ENCODE measurements at places on chromosomes 5 and 9.

DNA sequence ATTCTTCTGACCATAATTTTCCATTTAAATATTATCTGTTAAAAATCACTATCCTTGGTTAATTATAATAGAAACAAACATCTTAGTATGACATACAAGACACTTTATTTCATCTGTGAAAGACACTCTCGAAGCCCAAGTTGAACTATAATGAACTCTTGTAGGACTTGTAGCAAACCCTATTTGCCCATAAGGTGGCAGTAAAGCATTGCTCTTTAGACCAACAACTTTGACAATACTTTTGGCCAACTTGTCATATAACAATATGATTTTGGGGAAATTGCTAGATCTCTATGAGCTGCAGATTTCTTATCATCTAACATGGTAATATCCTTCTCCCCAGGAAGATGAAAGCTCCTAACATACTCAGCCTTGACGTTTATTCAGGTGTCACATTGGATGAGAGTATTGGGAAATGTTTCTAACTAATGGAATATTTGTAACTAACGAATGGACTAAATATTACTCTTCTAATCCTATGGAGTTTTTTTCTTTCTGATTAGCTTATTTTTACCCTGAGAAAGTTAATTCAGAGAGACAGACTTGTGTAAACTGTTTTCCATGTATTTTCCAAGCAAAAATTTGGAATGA lies 11.0 kb downstream of the SPINK14 start:
- peaks cover 4% of the 10 kb centered on the region for H3K27me3 ChIP-seq
- H3K4me1 ChIP-seq = no peaks in the 10 kb centered on the region
- DNase-seq = peak; percentile 70
- no peak overlapping the region for H3K4me3 ChIP-seq

GRCh38 chr9:27428551-27428950 lies 95.5 kb upstream of the IFNK start:
- no peak for DNase-seq
- 0 out of 2 replicates have a peak, but pooled peaks cover 6% of the 10 kb centered on the region for H3K27me3 ChIP-seq
- H3K4me3 ChIP-seq = no peak overlapping the region
- H3K36me3 ChIP-seq = no peaks in the 10 kb centered on the region
- H3K4me1 ChIP-seq = 0 out of 2 replicates have a peak, but pooled peaks cover 5% of the 10 kb centered on the region
- H3K27ac ChIP-seq = no peak overlapping the region

- no peaks in the 10 kb centered on the region for H3K27me3 ChIP-seq
- peaks cover 46% of the 10 kb centered on the region for H3K4me1 ChIP-seq
- no peaks in the 10 kb centered on the region for H3K36me3 ChIP-seq
- 0 out of 2 replicates have a peak overlapping the region, but pooled peaks have one; percentile 8 for H3K4me3 ChIP-seq
These were observed 87.8 kb downstream of the RAI14 start for GRCh38 chr5:34743878-34744277.

DNA sequence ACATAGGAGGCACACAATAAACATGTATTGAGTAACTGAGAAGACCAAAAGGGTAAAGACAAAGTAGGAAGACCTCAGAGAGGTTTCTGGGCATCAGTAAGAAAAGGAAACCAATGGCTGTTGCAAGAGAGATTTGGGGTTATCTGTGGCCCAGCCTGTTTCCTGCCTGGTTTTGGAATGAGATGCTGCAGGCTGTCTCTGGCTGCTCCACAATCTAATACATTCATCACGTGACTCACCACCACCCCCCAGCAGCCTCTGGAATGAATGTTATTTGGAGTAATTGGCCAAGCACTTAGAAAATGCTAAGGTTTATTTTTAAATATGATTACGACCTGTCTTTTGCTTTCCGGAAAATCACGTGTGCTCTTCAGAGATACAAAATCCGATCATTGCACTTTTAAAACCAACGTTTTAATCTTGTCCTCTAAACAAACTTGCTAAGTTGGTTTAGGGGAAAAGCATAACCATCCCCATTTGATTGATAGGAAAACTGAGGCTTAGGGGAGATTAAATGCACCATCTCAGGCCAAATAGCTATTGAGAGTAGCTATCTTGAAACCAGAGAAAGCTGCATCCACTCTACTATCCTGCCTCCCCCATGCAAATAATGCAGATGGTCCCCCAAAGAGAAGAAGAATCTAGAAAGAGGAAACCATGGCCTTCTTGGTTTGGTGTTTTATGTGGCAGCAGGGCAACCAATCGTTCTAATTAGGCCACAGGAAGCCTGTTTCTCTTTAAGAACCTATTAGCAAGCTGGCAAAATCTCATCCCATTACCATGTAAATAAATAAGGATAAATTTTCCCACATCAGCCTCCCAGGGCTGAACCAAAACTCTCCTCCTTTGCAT lies 151.8 kb upstream of the ADRA1B start:
- H3K4me1 ChIP-seq = peaks cover 34% of the 10 kb centered on the region
- peak; percentile 85 for DNase-seq
- peak overlapping the region; percentile 36 for H3K27ac ChIP-seq
- no peak overlapping the region for H3K4me3 ChIP-seq

DNA sequence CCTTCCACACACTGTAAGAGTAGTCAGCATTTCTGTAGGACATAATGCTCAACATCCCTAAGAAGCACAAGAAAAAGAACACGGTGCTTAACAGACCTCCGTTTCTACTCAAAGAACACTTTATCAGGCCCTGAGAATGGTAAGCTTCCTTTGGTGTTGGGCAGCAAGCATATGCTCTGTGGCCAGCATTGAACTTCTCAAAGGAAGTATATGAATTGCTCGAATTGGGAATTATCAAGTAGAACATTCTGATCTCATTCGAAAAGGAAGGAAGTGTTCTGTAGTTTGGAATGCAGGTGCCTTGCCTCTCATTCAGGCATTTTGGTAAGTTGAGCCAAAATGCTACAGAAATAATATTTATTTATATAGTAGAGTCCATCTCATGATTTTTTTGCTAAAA lies 61.0 kb downstream of the C5 start:
- no peak overlapping the region for H3K4me3 ChIP-seq
- no peak for DNase-seq
- no peak overlapping the region for H3K27ac ChIP-seq
- H3K4me1 ChIP-seq = peaks cover 3% of the 10 kb centered on the region

- H3K4me1 ChIP-seq = peaks cover 30% of the 10 kb centered on the region
- no peak overlapping the region for H3K4me3 ChIP-seq
- no peaks in the 10 kb centered on the region for H3K27me3 ChIP-seq
- H3K36me3 ChIP-seq = no peaks in the 10 kb centered on the region
These were observed 54.9 kb downstream of the NDST1 start for GRCh38 chr5:150562832-150563231.

- H3K27ac ChIP-seq = no peak overlapping the region
- no peaks in the 10 kb centered on the region for H3K4me1 ChIP-seq
- H3K4me3 ChIP-seq = no peak overlapping the region
- no peaks in the 10 kb centered on the region for H3K36me3 ChIP-seq
These were observed 38.2 kb upstream of the SPATA31E1 start for GRCh38 chr9:87844506-87844905.

DNA sequence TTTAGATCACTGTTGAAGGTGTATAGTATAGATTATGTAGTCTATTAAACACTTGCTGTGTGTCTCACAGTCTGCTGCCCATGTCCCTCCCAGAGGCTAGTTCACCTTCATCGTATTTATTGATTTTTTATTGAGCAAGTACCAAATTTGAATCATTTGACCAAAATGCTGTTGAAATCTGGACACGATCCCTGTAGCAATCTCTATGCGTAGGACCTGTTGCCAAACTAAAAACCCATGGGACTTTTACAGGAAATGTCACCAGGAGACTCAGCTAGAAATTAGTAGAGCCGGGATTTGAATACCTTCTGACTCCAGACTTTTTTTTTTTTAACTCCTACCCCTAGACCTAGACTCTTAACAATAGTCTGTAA lies 17.5 kb downstream of the SLC31A1 start:
- H3K4me3 ChIP-seq = no peak overlapping the region
- DNase-seq = no peak
- H3K36me3 ChIP-seq = no peaks in the 10 kb centered on the region
- no peaks in the 10 kb centered on the region for H3K4me1 ChIP-seq

DNA sequence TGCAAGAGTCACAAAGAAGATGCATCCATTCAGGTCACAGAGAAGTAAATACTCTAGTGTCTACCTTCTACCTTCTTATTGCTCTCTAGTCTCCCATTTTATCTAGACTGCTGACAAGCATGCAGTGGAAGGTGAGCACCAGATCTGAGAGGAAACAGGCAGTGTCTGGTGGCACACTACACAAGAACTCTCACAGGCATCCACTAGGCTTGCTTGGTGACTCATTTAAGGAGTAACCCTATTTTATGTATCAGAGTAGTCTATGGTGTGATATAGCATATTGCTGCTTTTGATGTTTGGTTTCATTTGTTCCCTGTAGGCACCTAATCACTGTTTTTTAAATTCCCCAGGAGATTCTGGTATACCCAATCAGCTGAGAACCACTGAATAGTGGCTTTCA lies 1.6 kb upstream of the THBS4 start:
- no peaks in the 10 kb centered on the region for H3K4me1 ChIP-seq
- no peak overlapping the region for H3K27ac ChIP-seq
- no peak for DNase-seq
- no peaks in the 10 kb centered on the region for H3K36me3 ChIP-seq
- H3K27me3 ChIP-seq = peaks cover 54% of the 10 kb centered on the region
- H3K4me3 ChIP-seq = no peak overlapping the region

DNA sequence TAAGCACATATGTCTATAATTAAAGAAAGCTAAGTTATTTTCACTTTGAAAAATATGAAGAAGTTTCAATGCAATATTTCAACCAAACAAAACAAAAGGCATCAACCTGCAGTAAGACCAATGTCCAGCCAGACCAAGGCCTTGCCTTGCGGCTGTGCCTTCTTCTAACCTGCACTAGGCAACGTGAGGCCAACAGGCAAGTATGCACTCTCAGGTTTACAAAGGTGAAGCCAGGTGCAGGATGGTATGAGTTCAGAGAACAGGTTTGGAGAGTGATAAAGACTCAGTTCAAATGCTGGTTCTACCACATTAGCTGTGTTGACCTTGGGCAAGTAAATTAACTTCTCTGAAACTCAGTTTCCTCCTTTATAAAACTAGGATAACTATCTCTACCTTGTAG lies 79.3 kb downstream of the KLHL3 start:
- no peaks in the 10 kb centered on the region for H3K4me1 ChIP-seq
- H3K27ac ChIP-seq = no peak overlapping the region
- H3K4me3 ChIP-seq = no peak overlapping the region
- no peaks in the 10 kb centered on the region for H3K36me3 ChIP-seq

- no peaks in the 10 kb centered on the region for H3K4me1 ChIP-seq
- no peak overlapping the region for H3K4me3 ChIP-seq
- peak; percentile 20 for DNase-seq
- H3K36me3 ChIP-seq = no peaks in the 10 kb centered on the region
- H3K27me3 ChIP-seq = no peaks in the 10 kb centered on the region
These were observed 110.3 kb upstream of the PTCH1 start for GRCh38 chr9:95626885-95627558.

GRCh38 chr9:108049026-108049607 lies 559.5 kb upstream of the KLF4 start:
- H3K27me3 ChIP-seq = no peaks in the 10 kb centered on the region
- H3K36me3 ChIP-seq = no peaks in the 10 kb centered on the region
- DNase-seq = peak; percentile 94
- peaks cover 37% of the 10 kb centered on the region for H3K4me1 ChIP-seq

DNA sequence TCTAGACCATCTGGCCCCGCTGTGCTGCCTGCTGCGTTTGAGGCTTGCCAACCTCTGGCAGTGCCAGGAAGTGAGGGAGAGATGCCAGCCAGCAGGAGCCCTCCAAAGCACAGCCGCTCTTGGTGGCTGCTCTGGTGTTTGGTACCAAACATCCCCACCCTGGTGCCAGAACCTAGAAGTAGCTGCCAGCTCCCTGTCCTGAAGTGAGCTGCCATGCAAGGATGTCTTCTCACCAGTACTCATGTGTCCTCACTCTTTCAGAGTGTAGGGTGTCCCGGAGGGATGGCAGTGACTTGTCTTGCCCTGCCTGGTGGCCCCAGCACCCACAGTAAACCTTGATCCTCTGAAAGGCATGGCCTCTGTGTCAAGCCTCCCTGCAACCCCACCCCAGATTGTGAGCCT lies 43.4 kb downstream of the AMBP start:
- H3K27me3 ChIP-seq = no peaks in the 10 kb centered on the region
- no peaks in the 10 kb centered on the region for H3K4me1 ChIP-seq
- H3K36me3 ChIP-seq = peaks cover 2% of the 10 kb centered on the region
- DNase-seq = no peak
- no peak overlapping the region for H3K4me3 ChIP-seq

DNA sequence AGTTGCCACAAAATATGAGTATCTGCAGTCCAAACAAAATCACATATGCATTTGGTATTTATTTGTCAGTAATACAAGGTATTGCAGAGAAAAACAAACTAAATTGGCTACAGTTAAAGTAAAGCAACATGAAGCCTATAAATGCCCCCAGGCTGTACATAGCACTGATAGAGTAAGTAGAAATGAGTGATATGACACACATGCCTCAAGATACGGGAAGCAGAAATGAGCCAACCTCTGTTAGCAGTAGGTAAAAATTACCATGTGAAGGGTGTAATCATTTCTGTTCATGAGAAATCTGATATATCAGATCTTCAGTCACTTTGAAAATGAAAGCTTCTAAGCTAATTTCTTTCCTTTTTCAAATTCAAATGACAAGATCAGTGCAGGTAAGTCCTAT lies 131.1 kb downstream of the CHSY3 start:
- H3K27me3 ChIP-seq = no peaks in the 10 kb centered on the region
- no peaks in the 10 kb centered on the region for H3K4me1 ChIP-seq
- no peak overlapping the region for H3K27ac ChIP-seq

DNA sequence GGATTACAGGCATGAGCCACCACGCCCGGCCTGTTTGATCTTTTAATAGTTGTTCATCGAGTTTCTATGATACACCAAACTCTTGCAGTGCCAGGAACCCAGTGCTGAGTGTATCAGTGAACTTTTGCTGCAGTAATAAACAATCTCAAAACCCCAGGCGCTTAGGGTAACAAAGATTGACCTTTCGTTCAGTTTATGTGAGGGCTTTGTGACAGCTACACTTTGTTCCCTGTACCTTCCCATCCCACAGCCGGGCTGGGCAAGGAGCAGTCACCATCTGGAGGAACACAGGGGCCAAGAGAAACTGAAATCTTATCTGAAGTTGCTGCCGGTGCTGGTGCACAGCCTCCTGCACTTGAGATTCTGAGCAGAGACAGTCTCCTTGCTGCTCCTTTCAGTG lies 17.2 kb upstream of the WNK2 start:
- no peak overlapping the region for H3K4me3 ChIP-seq
- no peak for DNase-seq
- no peaks in the 10 kb centered on the region for H3K4me1 ChIP-seq
- H3K36me3 ChIP-seq = no peaks in the 10 kb centered on the region
- H3K27ac ChIP-seq = no peak overlapping the region

DNA sequence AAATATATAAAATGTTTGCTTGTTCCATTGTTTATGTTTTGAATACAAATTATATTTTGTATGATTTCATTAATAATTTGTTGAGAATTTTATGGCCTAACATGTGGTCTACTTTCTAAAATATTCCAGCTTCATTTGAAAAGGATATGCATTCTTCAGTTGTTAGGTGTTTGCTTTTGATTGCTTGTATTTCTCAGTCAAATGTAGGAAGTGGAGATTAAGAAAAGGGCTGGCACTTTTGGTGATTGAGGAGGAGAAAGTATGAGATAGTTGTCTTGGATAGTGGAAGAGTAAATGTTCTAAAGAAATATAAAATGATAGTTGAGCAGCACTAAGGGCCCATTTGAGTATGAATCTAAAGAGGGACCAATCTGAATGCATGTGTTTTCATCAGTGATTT lies 23.1 kb downstream of the JAK2 start:
- peaks cover 14% of the 10 kb centered on the region for H3K4me1 ChIP-seq
- H3K27me3 ChIP-seq = no peaks in the 10 kb centered on the region
- H3K36me3 ChIP-seq = no peaks in the 10 kb centered on the region
- H3K27ac ChIP-seq = no peak overlapping the region
- H3K4me3 ChIP-seq = no peak overlapping the region
- no peak for DNase-seq

GRCh38 chr9:97076238-97076637 lies 37.3 kb upstream of the CTSV start:
- peaks cover 16% of the 10 kb centered on the region for H3K27me3 ChIP-seq
- H3K4me3 ChIP-seq = no peak overlapping the region
- H3K4me1 ChIP-seq = no peaks in the 10 kb centered on the region
- no peak for DNase-seq
- no peak overlapping the region for H3K27ac ChIP-seq
- no peaks in the 10 kb centered on the region for H3K36me3 ChIP-seq

All from GM23248 (cell line).